ENCODE measurements at places on chromosomes 4 and X.

DNA sequence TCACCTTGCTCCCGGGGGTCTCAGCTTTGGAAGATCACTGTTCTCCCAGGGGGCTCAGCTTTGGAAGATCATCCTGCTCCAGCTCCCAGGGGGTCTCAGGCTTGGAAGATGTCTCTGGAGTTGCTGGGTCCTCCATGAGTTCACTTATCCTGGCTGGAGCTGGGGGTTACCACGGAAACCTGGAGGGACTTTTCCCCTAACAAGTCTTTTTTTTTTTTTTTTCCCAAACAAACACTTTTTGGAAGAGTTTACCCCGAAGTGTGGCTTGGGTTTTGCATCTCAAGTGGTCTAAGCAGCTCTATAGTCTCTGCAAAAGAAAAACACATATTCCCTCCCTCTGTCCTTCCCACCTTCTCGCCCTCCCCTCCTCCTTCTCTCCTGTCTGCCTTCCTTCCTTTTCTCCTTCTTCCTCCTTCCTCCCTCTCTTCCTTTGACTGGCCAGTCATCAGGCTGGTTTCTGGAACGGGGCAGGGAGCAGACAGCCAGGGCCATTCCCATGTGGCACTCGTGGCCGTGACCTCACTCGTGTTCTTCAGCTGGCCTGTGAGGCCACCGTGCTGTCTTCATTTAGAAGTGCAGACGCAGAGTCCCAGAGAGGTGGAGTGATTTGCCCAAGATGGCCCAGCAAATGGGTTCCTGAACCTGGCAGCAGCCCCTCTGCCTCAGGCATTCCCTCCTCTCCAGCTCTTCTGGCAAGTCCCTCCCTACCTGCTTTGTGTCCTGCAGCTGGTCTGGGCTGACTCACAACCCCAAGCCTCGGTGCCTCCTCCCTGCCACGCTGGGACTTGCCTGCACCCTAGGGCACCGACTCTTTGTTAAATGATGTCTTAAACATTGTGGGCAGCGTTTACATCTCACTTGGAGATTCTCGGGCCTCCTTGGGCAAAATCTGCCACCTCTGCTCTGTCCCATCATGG is 25.9 kb upstream of the HMX1 start:
- no peak for DNase-seq

- no peak for DNase-seq
These were observed 172.4 kb downstream of the PDGFC start for GRCh38 chr4:156799121-156799589.

DNA sequence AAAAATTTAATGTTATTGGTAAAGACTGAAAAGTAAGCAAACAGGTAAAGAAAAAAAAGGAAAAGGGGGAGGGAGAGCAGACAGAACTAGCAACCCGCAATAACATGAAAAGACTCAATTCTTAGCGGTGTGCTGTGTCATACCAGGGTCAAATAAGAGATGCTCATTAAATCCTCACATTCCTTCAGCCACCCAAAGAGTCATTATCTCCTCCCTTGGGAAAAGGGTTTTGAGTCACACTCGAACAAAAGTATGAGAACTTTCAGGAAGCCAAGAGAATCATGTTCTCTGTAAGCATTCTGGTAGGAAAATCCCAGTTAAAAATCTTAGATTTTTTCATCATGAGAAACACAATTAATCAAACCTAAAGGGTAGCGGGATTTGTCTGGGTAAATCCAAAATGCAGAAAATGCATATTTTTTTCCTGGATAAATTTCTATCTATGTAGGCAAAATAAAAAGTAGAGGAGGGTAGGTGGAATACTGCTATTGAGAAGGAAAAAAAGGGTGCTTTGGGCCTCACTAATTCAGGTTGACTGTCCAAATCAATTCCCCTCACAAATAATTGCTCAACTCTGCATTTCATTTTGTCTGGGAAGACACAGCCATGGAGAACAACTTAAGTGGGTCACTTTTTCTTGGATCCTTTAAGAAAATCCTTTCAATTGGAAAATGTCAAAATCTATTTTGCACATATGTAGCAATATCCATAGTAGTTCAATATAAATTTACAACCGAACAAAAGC is 23.2 kb downstream of the TNIP3 start:
- DNase-seq = no peak

GRCh38 chrX:123899701-123900100 is 39.8 kb downstream of the XIAP start:
- no peak for DNase-seq

GRCh38 chr4:32778025-32778424 is 2057.9 kb downstream of the PCDH7 start:
- DNase-seq = no peak

- DNase-seq = no peak
These were observed 258.3 kb upstream of the GABRA2 start for GRCh38 chr4:46648088-46648744.

- DNase-seq = no peak
These were observed 1492.7 kb upstream of the IGFBP7 start for GRCh38 chr4:58602731-58603359.

DNA sequence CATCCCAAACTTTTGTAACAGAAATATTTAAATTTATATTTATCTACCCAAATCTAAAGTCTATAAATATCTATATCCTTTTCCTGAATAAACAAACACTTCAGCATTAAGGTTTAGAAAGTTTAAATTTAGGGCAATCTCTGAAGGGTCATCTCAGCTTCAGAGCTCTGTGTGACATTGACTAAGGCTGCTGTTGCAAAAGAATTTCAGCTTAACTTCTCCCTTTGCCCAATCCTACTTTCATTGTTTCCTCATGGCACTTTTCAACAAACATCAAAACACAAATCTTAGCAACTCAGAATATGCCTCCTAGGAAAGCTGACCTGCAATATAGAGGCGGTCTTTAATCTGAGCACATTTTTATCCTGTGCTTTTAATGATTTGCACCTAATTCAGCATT is 79.7 kb upstream of the BANK1 start:
- no peak for DNase-seq

- DNase-seq = no peak
These were observed 17.2 kb downstream of the SLC39A8 start for GRCh38 chr4:102328045-102328444.

DNA sequence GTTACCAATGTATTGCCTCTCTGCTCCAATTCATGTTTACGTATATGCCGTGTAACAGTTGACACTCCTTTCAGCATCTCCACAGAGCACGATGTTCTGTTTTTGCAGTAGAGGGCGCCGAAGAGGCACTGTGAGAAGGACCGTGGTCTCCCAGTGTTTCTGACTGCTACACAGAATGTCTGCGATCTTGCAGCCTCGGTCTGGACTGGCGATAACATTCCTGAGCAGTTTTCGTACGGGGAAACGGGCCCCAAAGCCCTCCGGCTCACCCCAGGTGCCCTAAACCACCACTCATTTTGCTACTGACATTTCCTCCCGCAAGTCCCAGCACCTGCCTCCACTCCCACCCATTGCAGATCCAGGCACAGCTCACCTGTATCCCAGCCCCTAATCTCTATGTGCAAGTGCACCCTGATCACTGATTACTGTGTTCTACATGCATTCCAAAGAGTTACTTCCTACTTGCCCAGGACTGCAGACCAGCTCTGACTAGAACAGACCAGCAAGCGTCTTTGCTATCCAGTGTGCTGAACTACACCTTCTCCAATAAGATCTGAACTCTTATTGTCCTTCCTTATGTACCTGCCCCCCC is 12.4 kb upstream of the NFXL1 start:
- DNase-seq = no peak

DNA sequence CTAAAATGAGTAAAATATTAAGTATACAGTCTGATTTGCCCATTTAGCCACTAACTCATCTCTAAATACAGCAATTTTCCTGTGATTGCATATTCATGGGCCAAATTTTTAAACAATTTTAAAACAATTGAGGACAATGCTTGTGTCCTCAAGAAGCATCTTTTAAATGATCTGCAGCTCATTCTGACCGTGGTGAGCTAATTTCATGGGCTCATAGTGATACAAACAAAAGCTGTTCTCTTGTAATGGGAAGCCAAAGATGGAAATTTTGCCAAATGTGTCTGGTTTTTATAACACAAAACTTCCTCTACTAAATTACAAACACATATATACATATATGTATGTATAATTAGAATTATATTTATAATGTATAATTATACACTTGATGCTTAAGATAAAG is 39.7 kb downstream of the HMGB2 start:
- DNase-seq = no peak

- DNase-seq = no peak
These were observed 48.4 kb upstream of the SPANXN2 start for GRCh38 chrX:143768976-143769375.

DNA sequence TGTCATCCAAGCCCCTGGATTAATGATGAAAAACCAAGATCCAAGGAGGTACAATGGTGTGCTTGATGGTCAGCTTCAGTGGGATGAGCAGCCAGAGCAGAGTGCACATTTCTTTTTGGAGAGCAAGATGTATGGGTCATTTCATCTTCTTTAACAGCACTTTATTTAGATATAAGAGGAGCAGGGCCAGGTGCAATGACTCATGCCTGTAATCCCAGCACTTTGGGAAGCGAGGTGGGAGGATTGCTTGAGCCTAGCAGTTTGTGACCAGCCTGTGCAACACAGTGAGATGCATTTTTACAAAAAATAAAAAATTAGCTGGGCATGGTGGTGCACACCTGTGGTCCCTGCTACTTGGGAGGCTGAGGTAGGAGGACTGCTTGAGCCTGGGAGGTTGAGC is 45.3 kb upstream of the MAP3K15 start:
- DNase-seq = no peak

GRCh38 chrX:46704767-46705386 is 54.0 kb downstream of the SLC9A7 start:
- DNase-seq = no peak

GRCh38 chr4:8029689-8030088 is 90.0 kb upstream of the AFAP1 start:
- DNase-seq = no peak

DNA sequence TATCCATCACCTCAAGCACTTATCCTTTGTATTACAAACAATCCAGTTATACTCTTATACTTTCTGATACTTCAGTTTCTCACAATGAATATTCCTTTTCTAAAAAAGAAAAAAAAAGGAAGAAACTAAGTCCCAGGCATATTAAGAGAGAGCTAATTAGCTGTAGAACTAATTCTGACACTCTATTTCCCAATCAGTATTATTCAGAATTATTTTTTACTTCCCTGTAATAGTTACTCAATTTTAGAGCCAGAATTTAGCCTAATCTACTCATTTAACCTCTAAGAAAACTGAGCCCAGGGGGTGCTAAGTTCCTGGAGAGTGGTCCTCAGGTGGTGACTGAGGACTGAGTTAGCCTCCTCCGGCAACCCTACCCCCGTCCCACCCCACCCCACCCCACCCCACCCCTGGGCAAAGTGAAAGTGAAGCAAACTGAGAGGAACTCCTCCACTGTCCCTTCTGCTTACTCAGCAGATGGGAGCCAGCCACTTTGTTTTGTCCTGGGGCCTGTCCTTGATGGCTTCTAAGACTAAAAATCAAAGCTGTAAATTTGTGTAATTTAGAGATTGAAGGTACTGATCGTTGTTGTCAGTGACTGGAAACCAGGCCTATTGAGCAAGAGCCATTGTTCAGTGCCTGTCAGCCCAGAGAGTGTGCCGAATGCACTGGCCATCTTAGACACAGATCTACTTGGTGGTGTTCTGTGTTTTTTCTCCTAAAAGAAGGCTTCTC is 162.1 kb downstream of the CBR4 start:
- DNase-seq = no peak

DNA sequence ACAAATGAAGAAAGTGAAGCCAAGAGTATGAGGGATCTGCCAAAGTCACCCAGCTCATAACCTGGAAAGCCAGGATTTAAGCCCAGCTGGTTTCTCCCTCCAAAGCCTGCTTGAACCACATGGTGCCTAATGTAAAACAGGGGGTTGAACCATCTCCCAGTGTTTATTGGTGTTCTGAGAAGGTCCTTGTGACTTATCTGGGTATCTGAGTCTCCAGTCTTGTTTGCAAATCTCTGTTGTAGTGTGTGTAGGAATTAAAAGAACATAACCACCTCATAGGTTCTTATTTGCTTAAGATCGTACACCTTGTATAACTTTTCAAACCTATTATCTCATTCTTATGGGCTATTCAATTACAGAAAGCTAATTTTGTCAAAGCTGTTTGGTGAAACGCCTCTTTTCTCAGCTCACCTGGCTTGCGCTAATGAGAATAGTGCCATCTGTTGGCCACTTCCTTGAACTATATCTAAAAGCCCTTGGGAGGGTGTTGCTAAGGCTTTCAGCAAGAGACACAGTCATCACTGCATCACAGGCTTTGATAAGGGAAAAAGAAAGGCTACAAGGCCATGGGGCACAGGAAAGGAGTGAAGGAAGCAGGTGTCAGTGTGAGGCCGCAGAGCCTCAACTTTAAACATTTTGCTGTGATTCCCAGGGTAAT is 34.0 kb downstream of the ETDB start:
- no peak for DNase-seq

DNA sequence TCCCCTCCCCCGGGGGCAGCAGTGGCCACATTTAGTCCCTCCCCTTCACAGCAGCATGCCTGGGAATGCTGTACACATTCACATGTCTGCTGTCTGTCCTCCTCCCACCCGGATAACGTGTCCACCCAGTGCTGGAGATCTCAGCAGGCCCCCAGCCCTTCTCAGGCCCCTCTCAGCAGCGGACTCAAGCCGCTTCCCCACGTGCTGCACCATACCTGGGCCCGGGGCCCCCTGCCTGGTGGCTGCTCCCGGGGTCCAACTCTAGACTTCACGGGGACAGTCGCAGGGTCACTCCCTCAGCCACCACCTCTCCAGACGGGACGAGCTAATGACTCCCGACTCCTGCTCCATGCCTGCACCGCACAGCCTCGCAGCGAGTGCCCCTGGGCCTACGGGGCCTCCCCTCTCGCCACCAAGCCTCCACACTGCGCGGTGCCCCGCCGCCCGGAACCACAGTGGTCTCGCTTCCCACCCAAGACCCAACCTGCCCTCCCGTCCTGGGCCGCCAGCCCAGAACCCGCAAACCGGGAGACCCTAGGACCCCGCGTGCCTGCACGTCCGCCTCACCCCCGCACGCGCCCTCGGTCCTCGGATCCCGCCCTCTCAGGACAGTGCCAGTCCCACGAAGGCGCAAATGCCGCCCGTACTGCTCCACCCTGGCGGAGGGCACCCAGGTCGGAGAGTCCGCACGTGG is 1.3 kb upstream of the PCGF3 start:
- DNase-seq = no peak

DNA sequence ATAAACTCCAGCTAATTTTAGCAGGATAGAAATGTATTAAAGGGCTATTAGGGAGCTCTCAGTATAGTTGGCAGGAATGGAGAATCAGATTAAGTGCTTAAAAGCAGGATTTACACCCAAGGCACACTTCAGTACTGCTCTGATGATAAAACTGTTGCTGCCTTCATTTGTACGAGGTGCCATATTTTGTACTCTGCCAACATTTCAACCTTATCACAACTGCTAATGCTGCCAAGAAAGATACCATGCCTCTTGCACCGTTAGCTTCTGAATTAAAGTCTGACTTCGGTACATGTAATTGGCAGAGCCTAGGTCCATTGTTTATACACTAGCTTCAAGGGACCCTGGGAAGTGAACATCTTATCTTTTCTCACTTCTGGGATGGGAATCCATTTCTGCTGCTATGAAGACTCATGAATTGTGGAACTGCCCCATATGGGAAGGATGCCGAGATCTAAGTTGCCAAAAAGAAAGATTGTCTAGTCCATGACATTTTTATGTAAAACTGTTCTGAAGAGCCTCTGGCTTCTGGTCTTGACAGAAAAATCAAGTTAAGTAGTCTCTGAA is 624.0 kb upstream of the IGFBP7 start:
- no peak for DNase-seq

All from stimulated activated CD4-positive, alpha-beta T cell treated with anti-CD3 and anti-CD28 coated beads, Interleukin-1b, Interleukin-23, amount 100 ng/mL, for 1 hour (primary cell).